Muscle of back (tissue), 13 donors: ENCODE measurements at places on chromosomes 3 and 15. TPM values are rescaled to one million over a fixed set of nuclear protein-coding genes. Genes with fewer than 3 reads are reported as not detected.

DNA sequence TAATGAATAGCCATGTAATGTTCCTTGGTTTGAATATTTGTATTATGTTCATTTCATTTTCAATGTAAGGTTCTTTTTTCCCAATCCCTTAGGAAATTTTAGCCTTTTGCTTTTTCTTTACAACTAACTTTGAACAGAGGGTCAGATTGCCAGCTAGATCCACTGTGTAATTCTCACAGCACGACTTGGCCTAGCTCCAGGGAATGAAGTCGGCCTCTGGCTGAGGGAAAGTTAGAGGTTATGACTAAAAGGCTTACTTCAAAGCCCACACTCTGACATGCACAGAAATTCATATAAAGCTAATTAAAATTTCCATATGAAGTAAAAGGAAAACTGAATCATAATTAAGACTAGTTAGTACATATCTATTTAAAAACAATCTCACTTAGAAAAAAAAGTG is 38.7 kb downstream of the ROBO1 start:
- peak; percentile 62 for DNase-seq

DNA sequence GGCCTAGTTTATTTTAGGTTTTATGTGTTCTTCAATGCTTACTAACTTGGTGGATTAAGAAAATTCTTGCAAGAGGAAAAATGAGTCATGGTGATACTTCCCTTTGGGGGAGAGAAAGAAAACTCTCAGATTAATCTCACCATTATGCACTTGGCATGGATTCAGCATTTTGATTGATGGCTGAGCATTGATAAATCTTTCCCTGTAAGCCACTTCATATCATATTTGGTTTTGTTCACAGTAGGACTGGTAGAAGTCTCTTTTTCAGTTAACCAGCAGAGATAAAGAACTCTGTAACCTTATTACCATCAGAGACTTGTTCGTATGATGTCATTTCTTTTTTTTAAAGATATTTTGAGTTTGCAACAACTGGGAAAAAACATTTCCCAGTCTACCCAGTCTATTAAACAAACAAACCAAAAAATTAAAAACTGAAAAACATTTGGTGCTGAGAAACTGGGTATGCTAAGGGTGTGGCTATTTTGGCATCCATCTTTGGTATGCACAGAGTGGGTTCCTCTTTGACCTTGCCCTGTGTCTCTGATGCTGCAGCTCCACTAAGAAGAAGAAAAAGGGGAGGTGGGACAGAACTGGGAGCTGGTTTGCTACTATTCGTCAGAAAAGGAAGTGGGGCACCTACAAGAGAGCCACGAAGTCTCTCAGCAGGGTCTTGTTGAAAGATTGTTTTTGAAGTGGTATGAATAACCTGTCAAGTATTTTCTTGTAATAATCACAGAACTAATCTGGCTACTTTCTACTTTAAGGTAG is 17.2 kb downstream of the TMOD3 start:
- peak; percentile 28 for DNase-seq

DNA sequence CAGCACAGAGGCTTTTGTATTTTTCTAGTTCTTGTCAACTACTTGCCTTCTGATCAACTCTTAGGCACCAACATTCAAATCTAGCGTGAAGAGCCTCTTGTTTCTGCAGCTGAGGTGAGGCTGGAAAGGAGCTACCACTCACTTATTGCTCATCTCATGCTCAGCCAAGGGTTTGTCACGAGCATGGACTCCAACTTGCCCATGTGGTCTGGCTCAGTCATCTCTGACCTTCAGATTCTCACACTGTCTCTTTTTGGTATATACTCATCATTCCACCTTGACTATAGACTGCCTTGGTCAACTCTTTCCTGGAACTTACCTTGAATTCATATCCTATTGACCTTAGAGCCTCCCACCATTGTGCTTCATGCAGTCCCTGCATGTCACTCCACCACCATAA is 5.2 kb upstream of the GJD2 start:
- no peak for DNase-seq

- no peak for DNase-seq
Observed at GRCh38 chr15:28989896-28990295, 104.1 kb downstream of the APBA2 start.

DNA sequence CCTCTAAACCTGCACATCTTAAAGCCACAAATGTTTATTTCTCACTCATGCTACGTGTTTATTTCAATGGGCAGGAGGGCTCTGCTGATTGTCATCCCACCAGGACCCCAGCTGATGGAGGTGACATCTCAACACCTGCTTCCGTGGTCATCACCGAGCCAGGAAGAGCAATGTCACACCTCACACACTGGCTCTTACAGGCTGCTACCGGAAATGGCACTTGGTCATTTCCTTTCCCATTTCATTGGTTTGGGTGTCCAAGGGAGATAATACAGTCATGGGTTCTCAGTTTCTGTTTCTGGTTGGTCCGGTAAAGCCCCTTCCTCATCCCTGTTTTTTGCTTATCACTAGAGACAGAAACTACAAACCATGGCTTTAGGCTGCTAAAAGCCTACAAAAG is 41.9 kb downstream of the ABHD2 start:
- no peak for DNase-seq

GRCh38 chr15:71302861-71303410 is 187.7 kb downstream of the THSD4 start:
- no peak for DNase-seq

- no peak for DNase-seq
Observed at GRCh38 chr3:24272408-24272807, 222.2 kb downstream of the THRB start.

DNA sequence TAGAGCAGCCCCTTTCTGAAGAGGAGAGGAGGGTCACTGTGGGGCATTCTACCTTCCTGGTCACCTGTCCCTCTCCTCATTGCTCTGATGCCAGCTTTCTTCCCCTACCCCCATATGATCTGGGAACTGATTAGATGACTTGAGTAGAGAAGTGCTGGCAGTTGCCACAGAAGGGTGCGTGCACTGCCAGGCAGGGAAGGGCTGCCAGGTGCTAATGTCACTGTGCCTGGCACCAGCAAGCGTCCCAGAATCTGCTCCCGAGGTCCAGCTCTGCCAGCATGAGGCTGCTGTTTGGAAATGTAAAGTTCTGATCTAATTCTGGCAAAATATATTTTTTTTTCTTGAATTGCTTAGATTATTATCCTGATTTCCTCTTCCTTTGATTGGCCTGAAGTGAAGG is 52.8 kb downstream of the PPM1L start:
- no peak for DNase-seq

Gene SLC28A2
- polyA plus RNA-seq = 0.31 TPM

Gene VGLL3
- 24.7 TPM for polyA plus RNA-seq

Gene KIF7
- 5.1 TPM for polyA plus RNA-seq

Gene CCDC39
- 1.2 TPM for polyA plus RNA-seq

Gene CRYGS
- polyA plus RNA-seq = 2.0 TPM

Gene ZIC4
- polyA plus RNA-seq = 7.5 TPM

Gene ULK3
- 36.6 TPM for polyA plus RNA-seq

Gene CHRM5
- 0.03 TPM for polyA plus RNA-seq
